Coronary artery (tissue), 2 donors: ENCODE measurements at places on chromosomes 3 and 15.

DNA sequence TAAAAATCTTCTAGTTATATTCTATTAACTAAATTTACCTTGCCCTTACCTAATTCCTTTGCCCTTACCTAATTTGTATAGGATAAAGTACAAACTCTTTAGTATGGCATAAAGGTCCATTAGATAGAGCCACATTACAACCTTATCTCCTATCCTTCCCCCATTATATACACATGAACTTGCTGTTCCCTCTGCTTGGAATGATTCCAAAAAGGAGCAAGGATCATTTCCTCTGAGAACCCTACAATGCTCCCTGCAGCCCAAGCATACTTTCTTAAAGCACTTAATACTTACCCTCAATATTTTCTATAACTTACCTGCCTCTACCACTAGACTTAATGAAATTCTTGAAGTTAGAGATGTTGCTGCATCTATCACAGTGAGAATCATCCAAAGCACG, 118.9 kb upstream of the CCDC54 start:
- DNase-seq: no peak

GRCh38 chr3:147365196-147366115, 40.9 kb downstream of the ZIC4 start:
- no peak for DNase-seq

DNA sequence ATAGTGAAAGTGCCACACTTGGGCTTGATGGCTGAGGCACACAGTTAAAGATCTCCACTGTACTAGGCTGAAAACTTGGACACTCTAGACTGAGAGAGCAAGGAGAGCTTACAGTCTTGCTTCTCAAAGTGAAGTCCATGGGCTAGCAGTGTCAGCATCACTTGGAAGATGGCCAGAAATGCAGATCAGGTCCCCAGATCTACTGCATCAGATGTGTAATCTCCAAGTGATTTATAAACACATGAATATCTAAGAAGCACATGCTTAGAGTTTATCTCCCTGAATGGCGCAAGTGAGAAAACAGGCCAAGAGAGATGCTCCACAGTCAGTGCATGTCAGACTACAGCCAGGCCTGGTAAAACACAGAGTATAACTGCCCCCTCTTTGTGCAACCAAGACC, 308.6 kb downstream of the CLSTN2 start:
- DNase-seq: no peak

DNA sequence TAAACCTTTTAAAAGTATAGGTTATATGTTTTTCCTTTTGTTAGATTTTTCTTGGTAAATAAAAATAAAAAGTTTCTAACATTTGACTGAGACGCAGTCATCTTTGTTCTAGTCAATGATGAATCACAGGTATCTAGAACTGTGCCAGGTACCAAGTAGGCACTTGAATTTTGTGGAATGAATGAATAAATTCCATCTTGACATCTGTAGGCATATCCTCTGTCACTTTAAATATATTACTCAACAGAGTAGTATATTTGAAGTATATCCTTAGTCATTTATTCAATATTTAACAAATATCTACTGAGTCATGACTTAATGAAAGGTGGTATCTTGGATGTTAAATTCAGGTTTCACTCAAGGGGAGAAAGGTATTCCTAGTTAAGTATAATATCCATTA, 828.4 kb downstream of the TUSC7 start:
- no peak for DNase-seq

GRCh38 chr3:128489927-128490649, 2.9 kb downstream of the GATA2 start:
- no peak for DNase-seq

DNA sequence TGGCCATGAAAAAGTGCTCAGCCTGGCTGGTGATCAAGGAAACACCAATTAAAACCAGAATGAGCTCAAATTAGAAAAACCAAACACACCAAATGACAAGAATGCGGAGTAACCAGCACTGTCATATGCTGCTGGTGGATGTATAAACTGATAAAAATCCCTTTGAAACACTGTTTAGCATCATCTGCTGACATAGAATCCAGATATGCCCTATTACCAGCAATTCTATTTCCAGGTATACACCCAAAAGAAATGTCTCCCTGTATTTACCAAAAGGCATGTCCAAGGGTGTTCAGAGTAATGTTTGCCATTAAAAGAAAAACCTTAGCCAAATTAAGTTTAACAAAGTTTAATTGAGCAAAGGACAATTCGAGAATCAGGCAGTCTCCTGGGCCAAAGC, 138.6 kb downstream of the FMN1 start:
- DNase-seq: no peak

- DNase-seq: no peak
These were observed 4.0 kb upstream of the GP9 start for GRCh38 chr3:129056451-129057173.

- DNase-seq: no peak
These were observed 333.4 kb downstream of the SLC9A9 start for GRCh38 chr3:143514874-143515273.

DNA sequence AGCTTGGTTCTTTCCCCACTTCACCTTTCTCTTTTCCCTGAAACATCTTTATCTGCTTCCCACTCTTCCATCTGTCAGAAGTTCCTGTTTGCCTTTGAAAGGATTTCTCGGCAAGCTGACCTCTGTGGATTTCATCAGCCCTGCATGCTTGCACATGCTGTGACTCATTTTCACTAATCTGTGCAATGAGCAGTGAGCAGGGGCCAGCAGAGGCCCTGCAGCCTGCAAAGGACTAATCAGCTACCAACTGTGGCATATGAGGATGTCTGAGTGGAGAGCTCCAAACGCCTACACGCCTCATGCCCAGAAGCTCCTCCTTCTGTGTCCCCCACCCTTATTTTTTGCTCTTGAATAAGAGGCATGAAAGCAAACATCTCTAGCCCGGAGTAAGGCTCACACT, 333.0 kb upstream of the SEMA6D start:
- no peak for DNase-seq
